Cardiac muscle cell (in vitro differentiated cells and primary cell): ENCODE measurements at places on chromosomes 3 and 15. TPM values are rescaled to one million over a fixed set of nuclear protein-coding genes. Genes with fewer than 3 reads are reported as not detected.

ANKDD1A gene
- 2.9 and 8.0 TPM in 2 replicates for polyA plus RNA-seq

LRRIQ4 gene
- polyA plus RNA-seq, result 0.34 TPM in 1 of 2 replicates, not detected in the other

GRCh38 chr3:173191611-173192010 is 50.6 kb upstream of the SPATA16 start:
- no peak for DNase-seq
- H3K4me3 ChIP-seq, result no peak overlapping the region
- no peak overlapping the region for H3K27ac ChIP-seq
- H3K36me3 ChIP-seq, result no peaks in the 10 kb centered on the region

DNA sequence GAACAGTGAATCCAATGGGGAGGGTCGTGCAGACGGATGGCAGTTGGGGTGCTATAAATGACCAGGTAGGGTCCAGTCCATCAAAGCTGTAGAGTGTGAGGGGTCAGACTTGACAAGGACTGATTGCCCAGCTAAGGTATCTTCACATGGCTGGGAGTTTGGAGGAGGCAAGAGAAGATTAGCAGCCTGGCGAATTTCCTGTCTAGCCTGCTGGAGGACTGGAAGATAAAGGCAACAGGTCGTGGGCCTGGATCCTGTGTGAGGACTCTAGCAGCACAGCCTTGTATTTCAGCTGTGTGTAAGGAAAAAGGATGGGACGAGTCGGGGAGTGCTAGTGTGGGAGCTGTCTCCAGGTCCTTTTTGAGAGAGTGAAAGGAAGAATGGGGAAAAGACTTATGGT is 17.6 kb downstream of the CCR5AS start:
- H3K4me3 ChIP-seq, result no peak overlapping the region
- H3K27me3 ChIP-seq, result no peaks in the 10 kb centered on the region
- no peak for DNase-seq
- no peaks in the 10 kb centered on the region for H3K36me3 ChIP-seq
- H3K27ac ChIP-seq, result no peak overlapping the region

ADGRG7 gene
- polyA plus RNA-seq, result 38.6 and 49.4 TPM in 2 replicates

TNFSF10 gene
- not detected in 2 replicates for polyA plus RNA-seq
